ENCODE measurements at places on chromosomes 12 and 14.

- H3K36me3 ChIP-seq: no peaks in the 10 kb centered on the region
- H3K27ac ChIP-seq: no peak overlapping the region
- H3K27me3 ChIP-seq: peaks cover 56% of the 10 kb centered on the region
- peaks cover 6% of the 10 kb centered on the region for H3K4me1 ChIP-seq
- peak; percentile 39 for DNase-seq
These were observed 2.4 kb upstream of the KIF26A start for GRCh38 chr14:104135904-104136471.

- H3K4me3 ChIP-seq: no peak overlapping the region
- DNase-seq: no peak
- H3K27ac ChIP-seq: peak overlapping the region; percentile 55
- H3K4me1 ChIP-seq: peaks cover 71% of the 10 kb centered on the region
These were observed 29.2 kb downstream of the CLEC2D start for GRCh38 chr12:9698681-9699080.

DNA sequence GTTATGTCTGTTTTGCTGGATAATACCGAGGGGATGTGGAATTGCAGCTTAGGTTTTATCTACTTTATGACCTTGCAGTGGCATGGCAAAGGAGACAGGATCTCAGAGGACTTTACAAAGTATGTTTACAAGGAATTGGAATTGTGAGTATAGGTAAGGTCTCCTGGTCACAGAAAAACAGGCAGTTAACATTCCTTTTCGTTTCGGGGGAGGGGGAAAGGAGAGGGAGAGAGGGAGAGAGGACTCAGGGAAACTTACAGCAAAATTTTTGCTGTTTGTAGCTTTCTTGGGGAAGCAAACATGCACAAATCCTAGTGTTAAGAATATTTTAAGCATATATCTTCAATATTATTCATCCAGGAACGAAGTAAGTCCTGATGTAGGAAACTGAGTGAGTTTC lies 590.5 kb upstream of the LRFN5 start:
- H3K4me1 ChIP-seq: no peaks in the 10 kb centered on the region
- H3K4me3 ChIP-seq: no peak overlapping the region
- H3K36me3 ChIP-seq: no peaks in the 10 kb centered on the region
- no peak overlapping the region for H3K27ac ChIP-seq

- H3K36me3 ChIP-seq: no peaks in the 10 kb centered on the region
- H3K27me3 ChIP-seq: peaks cover 3% of the 10 kb centered on the region
- no peak overlapping the region for H3K4me3 ChIP-seq
- H3K27ac ChIP-seq: no peak overlapping the region
- DNase-seq: no peak
These were observed 4.2 kb upstream of the KRT1 start for GRCh38 chr12:52684431-52684830.
